ENCODE measurements at places on chromosomes 13 and 19.

DNA sequence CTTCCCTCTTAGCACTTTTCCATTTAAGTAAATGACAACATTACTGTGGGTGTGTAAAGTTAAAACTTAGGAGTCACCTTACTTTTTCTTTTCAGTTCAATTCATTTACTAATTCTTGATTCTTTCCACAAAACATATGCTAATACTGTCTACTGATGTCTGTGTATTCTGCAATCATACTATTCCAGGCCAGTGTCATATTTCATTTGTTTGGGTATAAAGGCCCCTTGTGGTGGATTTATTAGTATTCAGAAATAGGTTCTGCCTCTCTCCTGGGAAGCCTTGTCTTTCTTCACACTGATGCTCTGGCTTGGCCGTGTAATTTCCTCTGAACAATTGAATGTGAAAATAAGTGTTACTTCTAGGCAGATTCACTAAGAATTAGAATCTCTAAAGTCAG lies 621.9 kb upstream of the SPRY2 start:
- H3K27ac ChIP-seq: no peak overlapping the region
- no peak for DNase-seq
- peaks cover 15% of the 10 kb centered on the region for H3K4me1 ChIP-seq
- no peaks in the 10 kb centered on the region for H3K27me3 ChIP-seq
- peaks cover 2% of the 10 kb centered on the region for H3K36me3 ChIP-seq
- no peak overlapping the region for H3K4me3 ChIP-seq

DNA sequence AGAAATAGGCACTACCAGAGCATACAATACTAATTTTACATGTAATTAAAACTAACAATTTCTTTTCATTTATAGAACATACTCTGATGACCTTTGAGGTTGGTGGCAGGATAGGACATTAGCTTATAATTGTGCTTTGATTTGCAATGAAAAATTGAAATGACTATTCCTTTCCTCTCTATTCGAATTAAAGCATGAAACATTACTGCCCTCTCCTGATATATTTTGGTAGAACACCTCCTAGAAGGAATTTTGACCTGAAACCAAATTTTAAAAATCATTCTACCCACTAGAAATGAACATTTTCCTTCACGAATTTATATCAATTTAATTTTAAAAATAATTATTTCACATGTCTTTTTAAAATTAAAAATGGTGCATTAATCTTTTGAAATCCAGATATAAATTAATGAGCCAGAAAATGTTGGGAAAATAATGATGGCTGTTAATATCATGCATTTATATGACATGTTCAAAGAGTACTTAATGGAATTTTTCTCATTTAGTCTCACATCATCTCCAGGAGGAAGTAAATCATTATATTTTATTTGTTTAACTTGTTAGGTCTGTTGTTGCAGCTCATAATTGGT lies 556.3 kb upstream of the ARGLU1 start:
- peaks cover 25% of the 10 kb centered on the region for H3K4me1 ChIP-seq
- H3K4me3 ChIP-seq: no peak overlapping the region
- no peak for DNase-seq
- H3K36me3 ChIP-seq: peaks cover 8% of the 10 kb centered on the region

- no peak overlapping the region for H3K27ac ChIP-seq
- no peak overlapping the region for H3K4me3 ChIP-seq
- H3K4me1 ChIP-seq: no peaks in the 10 kb centered on the region
- no peaks in the 10 kb centered on the region for H3K36me3 ChIP-seq
Measured at GRCh38 chr13:108407495-108407894, 138.0 kb downstream of the TNFSF13B start.

GRCh38 chr13:34167347-34167746 lies 349.4 kb downstream of the RFC3 start:
- H3K36me3 ChIP-seq: no peaks in the 10 kb centered on the region
- no peak overlapping the region for H3K27ac ChIP-seq

- peaks cover 10% of the 10 kb centered on the region for H3K36me3 ChIP-seq
- H3K4me3 ChIP-seq: no peak overlapping the region
- H3K27ac ChIP-seq: no peak overlapping the region
- H3K27me3 ChIP-seq: no peaks in the 10 kb centered on the region
- no peaks in the 10 kb centered on the region for H3K4me1 ChIP-seq
Measured at GRCh38 chr19:48461651-48461981, 6.2 kb downstream of the KCNJ14 start.

- peaks cover 42% of the 10 kb centered on the region for H3K4me1 ChIP-seq
- no peak for DNase-seq
- no peaks in the 10 kb centered on the region for H3K36me3 ChIP-seq
- no peak overlapping the region for H3K4me3 ChIP-seq
Measured at GRCh38 chr19:52520013-52520412, 7.5 kb upstream of the ZNF808 start.

DNA sequence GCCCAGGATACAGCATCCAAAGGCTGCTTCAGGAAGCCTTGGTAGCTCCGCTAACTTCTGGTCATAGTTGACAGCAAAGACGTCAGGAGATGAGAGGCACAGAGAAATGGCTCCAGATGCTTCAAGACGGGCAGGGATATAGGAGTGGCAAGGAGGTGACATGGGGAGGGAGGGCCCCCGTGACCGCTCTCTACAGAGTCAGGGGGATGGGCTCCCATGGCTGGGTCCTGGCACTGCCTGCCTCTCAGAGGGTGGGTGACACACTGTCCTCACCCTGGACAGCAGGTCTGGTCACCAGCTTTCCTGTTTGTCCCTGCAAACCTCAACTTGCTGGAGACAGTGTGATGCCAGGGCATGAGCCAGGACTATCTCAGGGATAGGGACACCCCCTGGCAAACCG lies 10.3 kb upstream of the ZNF14 start:
- H3K4me1 ChIP-seq: no peaks in the 10 kb centered on the region
- H3K27me3 ChIP-seq: no peaks in the 10 kb centered on the region
- H3K4me3 ChIP-seq: no peak overlapping the region
- no peak overlapping the region for H3K27ac ChIP-seq

DNA sequence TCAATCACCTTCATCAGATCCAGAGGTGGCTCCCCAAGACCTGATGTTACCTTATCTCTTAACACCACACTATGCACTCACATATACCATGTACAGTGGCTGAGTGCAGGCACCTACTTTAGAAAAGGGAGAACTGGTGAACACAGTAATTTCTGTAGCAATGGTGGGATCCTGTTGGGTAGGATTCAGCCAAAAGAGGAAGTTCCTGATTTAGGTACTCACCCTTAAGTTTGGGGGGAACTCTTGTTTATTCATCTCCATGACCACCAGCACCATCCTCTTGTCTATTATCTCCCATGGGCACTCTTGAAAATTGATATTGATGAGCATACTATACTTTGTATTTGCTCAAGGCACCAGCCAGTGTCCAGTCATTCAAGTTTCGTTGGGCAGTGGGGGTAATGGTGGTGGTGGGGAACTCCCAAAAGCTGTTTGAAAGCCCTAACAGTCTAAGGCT lies 324.4 kb downstream of the LMO7 start:
- no peak overlapping the region for H3K4me3 ChIP-seq
- no peaks in the 10 kb centered on the region for H3K36me3 ChIP-seq
- H3K4me1 ChIP-seq: peaks cover 2% of the 10 kb centered on the region
- no peaks in the 10 kb centered on the region for H3K27me3 ChIP-seq

DNA sequence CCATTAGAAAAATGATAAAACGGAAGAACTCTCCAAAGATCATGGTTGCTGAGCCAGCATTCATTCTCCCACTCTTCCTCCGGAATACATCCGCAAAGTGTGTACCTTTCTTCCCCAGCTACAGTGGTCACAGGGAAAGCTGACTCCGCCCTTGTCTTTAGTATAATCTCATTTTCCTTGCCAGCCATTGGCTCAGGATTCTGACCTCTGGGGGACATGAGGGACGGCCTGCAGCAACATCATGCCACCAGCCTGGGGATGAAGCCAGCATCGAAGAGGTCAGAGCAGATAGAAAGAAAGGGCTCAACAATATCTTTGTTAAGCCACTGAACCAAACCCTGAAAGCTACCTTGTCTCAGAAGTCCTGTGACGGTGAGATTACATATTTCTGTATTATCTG lies 46.3 kb upstream of the TPP2 start:
- no peak for DNase-seq
- H3K36me3 ChIP-seq: no peaks in the 10 kb centered on the region
- H3K27ac ChIP-seq: no peak overlapping the region

GRCh38 chr19:13952154-13952930 lies at the start of gene DCAF15:
Gene DCAF15 (plus strand): TSS chr19:13952509. CDS start chr19:13952513, 4 bp downstream.
- H3K27ac ChIP-seq: peak within 1 kb of the TSS; percentile 89
- peak; percentile 98 for DNase-seq
- H3K36me3 ChIP-seq: peaks cover 2% of the 10 kb centered on the region
- H3K27me3 ChIP-seq: no peaks in the 10 kb centered on the region
- H3K4me1 ChIP-seq: peaks cover 10% of the 10 kb centered on the region
- H3K4me3 ChIP-seq: peak within 1 kb of the TSS; percentile 85

GRCh38 chr13:25528266-25528665 lies 156.5 kb downstream of the ATP8A2 start:
- H3K36me3 ChIP-seq: peaks cover 28% of the 10 kb centered on the region
- H3K27ac ChIP-seq: no peak overlapping the region
- no peaks in the 10 kb centered on the region for H3K4me1 ChIP-seq
- no peaks in the 10 kb centered on the region for H3K27me3 ChIP-seq
- DNase-seq: no peak
- H3K4me3 ChIP-seq: no peak overlapping the region

DNA sequence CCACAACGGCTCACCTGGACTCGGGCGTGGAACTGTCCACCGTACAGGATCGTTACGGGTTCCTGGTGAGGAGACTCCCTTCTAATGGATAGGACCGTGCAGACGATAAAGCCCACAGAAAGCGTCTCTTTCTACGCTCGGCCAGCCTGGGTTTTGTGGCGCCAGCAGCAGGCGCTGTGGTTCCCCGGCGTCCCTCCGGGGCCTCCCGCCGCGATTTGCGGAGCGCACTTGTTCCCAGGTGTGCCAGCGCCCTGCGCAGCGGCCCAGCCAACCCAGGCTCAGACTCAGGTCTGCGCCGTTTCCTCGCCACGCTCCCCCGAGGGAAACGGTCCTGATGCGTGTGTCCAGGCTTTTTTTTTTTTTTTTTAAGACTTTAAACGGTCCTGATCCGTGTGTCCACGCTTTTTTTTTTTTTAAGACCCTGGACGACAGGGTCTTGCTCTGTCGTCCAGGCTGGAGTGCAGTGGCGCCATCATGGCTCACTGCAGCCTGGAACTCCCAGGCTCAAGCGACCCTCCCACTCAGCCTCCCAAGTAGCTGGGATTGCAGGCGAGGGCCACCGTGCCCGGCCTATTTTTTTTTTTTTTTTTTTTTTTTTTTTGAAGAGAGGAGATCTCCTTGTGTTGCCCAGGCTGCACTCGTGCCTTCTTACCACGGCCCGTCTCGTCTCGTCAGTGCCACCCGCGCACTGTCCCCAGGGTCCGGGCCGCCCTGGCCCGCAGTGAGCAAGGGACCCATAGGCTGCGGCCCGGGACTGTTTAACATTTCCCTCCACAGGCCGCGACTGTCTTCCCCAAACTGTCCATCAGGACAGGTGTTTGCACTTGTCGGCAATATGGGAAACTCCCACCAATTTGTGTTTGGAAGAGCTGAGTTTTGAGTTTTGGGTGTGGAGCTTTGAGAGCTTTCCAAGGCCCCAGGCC lies 23.8 kb downstream of the GJA3 start:
- H3K4me3 ChIP-seq: peak overlapping the region; percentile 49
- no peak overlapping the region for H3K27ac ChIP-seq
- peaks cover 31% of the 10 kb centered on the region for H3K4me1 ChIP-seq
- no peak for DNase-seq

- H3K27me3 ChIP-seq: no peaks in the 10 kb centered on the region
- peaks cover 14% of the 10 kb centered on the region for H3K4me1 ChIP-seq
- no peak for DNase-seq
- peak overlapping the region; percentile 88 for H3K4me3 ChIP-seq
Measured at GRCh38 chr13:102774214-102774568, 605 bp upstream of the TEX30 start.

GRCh38 chr13:32381539-32381938 lies 46.4 kb downstream of the N4BP2L1 start:
- no peak overlapping the region for H3K4me3 ChIP-seq
- no peaks in the 10 kb centered on the region for H3K27me3 ChIP-seq
- peaks cover 5% of the 10 kb centered on the region for H3K36me3 ChIP-seq
- no peaks in the 10 kb centered on the region for H3K4me1 ChIP-seq

DNA sequence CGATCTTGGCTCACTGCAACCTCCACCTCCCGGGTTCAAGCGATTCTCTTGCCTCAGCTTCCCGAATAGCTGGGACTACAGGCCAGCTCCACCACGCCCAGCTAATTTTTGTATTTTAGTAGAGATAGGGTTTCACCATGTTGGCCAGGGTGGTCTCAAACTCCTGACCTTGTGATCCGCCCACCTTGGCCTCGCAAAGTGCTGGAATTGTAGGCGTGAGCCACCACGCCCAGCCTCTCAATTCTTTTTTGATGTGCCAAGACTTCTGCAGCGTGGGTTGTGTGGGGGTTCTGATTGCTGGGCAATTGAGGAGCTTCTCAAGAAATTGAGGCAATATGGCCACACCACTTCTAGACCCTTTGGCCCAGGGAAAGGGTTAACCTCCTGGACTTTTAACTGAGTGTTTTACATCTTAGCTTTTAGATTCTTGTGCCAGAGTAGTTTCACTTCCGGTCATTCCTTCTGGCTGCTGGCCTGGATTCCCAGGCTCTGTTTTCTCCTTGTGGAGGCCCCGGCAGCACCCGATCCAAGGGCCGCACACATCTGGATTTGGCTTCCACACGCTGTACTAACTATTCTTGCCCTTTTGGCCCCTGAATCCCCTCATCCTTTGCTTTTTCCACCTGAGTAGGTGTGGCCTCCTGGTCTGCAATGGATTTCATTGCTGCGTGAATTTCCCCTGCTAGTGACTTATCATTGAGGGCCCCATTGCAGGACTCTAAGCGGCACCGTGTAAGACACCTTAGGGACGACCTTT lies 14.7 kb downstream of the SMARCA4 start:
- no peak for DNase-seq
- no peak overlapping the region for H3K4me3 ChIP-seq
- H3K4me1 ChIP-seq: peaks cover 21% of the 10 kb centered on the region
- no peaks in the 10 kb centered on the region for H3K27me3 ChIP-seq

- H3K4me3 ChIP-seq: no peak overlapping the region
- no peak overlapping the region for H3K27ac ChIP-seq
- DNase-seq: no peak
Measured at GRCh38 chr19:16026756-16027155, 49.5 kb upstream of the TPM4 start.

GRCh38 chr13:94813920-94814475 lies 101.7 kb upstream of the SOX21 start:
- H3K4me1 ChIP-seq: peaks cover 6% of the 10 kb centered on the region
- peaks cover 17% of the 10 kb centered on the region for H3K27me3 ChIP-seq
- no peak for DNase-seq
- no peak overlapping the region for H3K4me3 ChIP-seq

- peaks cover 9% of the 10 kb centered on the region for H3K4me1 ChIP-seq
- H3K4me3 ChIP-seq: no peak overlapping the region
Measured at GRCh38 chr13:111387945-111388600, 67.6 kb downstream of the TEX29 start.

GRCh38 chr19:13150931-13151604 lies 857 bp downstream of the IER2 start:
- H3K27ac ChIP-seq: peak overlapping the region; percentile 100
- no peaks in the 10 kb centered on the region for H3K27me3 ChIP-seq
- peak overlapping the region; percentile 100 for H3K4me3 ChIP-seq
- H3K36me3 ChIP-seq: peaks cover 6% of the 10 kb centered on the region

DNA sequence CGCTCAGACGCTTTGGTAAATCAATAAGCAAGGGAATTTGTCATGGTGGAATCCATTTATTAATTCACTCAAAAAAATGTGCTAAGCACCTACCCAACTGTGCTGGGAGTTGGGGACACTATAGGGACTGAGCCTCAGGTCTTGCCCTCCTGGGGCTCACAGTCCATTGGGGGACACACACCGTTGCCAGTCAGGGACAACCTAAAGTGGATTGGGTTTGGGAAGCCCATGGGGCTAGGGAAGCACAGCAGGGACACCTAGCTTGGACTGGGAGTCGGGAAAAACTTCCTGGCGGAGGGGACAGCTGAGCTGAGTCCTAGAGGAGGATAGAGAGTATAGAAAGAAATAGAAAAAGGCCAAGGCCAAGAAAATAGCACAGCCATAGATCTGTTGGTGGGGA lies 8.5 kb downstream of the FOSB start:
- DNase-seq: no peak
- peaks cover 2% of the 10 kb centered on the region for H3K36me3 ChIP-seq
- H3K4me3 ChIP-seq: peak overlapping the region; percentile 26
- H3K27me3 ChIP-seq: peaks cover 36% of the 10 kb centered on the region

Data from mesothelial cell of epicardium (in vitro differentiated cells).